ENCODE measurements at places on chromosomes 1 and 21.

- no peak for DNase-seq
Observed at GRCh38 chr1:55803429-55803828, 588.3 kb upstream of the USP24 start.

DNA sequence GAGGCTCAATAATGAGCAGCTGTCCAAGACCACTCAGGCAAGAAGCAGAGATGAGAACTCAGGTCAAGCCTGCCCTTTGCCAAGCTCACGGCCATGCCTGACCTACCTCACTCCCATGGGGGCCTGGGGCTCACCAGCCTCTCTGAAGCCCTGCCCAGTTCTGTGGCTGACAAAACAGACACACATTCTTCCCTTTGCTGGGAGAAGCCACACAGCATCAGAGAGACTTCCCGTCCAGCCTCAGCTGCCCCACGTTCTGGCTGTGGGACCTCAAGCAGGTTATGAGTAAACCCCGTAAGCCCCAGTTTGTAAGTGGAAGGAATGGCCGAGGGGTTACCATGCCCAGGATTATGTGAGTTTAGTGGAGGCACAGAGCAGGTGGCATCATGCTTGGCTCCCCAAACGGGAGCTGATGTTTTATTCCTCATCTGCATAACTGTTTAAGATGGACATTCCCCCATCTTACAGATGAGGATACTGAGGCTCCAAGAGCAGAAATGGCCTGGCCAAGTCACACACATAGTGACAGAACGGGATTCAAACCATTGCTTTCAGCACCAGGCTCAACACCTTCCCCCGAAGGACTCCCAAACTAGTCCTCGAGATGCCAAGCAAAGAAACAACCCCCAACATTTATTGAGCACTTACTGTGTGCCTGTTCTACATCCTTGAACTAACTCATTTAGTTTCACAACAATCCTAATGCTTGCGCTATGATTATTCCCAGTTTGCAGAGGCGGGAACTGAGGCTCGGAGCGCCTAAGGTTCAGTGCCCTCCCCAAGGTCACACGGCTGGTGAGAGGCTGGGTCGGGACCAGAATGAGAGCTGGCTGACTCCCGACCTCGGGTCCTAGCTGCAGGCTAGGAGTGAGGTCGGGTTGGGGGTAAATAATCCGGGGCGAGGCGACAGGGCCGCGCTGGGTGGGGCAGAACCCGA is 49.1 kb upstream of the LAPTM5 start:
- no peak for DNase-seq

DNA sequence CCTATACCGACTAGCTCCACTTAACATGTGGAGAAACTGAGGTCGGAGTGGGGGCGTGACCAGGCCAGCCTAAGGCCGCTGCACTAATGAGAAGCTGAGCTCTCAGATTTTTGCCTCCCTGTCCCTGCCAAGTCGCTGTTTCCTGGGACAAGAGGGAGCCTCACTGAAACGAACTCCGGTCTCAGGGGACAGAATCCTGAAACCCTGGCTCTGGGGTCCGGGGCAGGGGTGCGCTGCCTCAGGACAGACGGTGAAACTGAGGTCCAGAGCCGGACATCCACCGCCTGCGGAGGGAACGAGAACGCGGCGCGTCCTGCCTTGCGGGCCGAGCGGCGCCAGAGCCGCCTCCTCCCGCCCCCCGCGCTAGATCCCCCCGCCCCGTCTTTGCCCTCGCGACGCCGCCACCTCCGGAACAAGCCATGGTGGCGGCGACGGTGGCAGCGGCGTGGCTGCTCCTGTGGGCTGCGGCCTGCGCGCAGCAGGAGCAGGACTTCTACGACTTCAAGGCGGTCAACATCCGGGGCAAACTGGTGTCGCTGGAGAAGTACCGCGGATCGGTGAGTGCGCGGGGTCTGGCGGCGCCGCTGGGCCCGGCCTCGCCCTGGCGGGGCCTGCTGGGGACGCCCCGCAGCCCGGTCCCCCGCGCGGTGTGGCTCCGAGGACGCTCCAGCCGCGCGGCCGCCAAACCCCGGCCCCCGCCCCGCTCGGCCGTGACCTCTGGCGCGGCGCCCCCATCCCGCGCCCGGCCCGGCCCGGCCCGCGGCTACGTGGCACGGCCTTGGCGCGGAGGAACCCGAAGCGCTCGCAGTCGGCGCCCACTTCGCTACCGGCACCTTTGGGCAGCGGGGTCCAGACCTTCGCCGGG is at the start of gene GPX7:
Gene GPX7, plus strand, starts transcription at position 381 of the 865 bp plus-strand sequence. Its CDS starts 39 bp downstream, at position 420.
- DNase-seq: no peak

- DNase-seq: no peak
Observed at GRCh38 chr1:157312082-157312812, 174.1 kb upstream of the ETV3 start.

GRCh38 chr1:41362749-41363590 is 1.7 kb downstream of the FOXO6 start:
- no peak for DNase-seq

GRCh38 chr1:223618680-223619079 is 46.8 kb downstream of the CAPN8 start:
- no peak for DNase-seq

- DNase-seq: no peak
Observed at GRCh38 chr1:226948996-226949395, 8.9 kb downstream of the COQ8A start.

GRCh38 chr1:56287721-56288120 is 291.6 kb downstream of the PLPP3 start:
- no peak for DNase-seq

Data from cerebellar nuclear complex (tissue), 1 donor.